HCT116 (cell line): ENCODE measurements at places on chromosomes 1 and 21.

DNA sequence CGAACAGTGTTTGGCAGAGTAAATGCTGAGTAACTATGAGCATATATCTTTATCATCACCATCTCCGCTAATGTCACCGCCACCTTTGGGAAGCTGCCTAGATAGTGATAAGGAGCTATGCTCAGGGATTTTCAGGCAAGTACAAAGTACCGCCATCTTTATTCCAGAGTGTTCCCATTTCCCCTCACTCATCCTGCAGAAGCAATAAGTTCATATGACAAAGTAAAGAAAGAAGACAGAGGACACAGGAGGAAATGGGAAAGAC lies 89.6 kb downstream of the TGFBR3 start:
- DNase-seq = no peak
- no peak overlapping the region for H3K4me3 ChIP-seq
- H3K27ac ChIP-seq = no peak overlapping the region
- H3K36me3 ChIP-seq = no peaks in the 10 kb centered on the region
- no peaks in the 10 kb centered on the region for H3K27me3 ChIP-seq
- peaks cover 14% of the 10 kb centered on the region for H3K4me1 ChIP-seq

DNA sequence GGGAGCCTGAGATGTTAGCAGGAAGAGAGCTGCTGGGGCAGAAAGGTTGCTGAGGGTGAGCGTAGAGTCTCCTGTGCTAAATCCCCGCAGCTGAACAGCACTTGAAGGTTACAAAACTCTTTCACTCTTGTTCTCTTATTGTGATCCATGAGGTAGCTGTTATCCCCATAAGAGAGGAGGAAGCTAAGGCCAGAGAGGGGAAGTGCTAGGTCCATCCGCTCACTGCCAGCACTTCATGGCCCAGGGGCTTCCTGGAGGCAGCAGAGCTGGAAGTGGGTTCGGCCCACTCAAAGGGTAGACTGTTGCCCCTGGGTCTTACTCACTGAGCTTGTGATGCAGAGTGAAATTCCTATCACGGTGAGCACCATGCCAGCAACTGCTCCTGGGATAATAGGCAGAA lies 5.6 kb downstream of the TMEM234 start:
- H3K4me3 ChIP-seq = no peak overlapping the region
- DNase-seq = no peak
- no peak overlapping the region for H3K27ac ChIP-seq

GRCh38 chr1:33860671-33861070 lies 3.2 kb upstream of the HMGB4 start:
- no peak for DNase-seq
- H3K4me3 ChIP-seq = no peak overlapping the region
- no peaks in the 10 kb centered on the region for H3K4me1 ChIP-seq
- no peak overlapping the region for H3K27ac ChIP-seq

- no peaks in the 10 kb centered on the region for H3K36me3 ChIP-seq
- no peak for DNase-seq
- H3K4me3 ChIP-seq = no peak overlapping the region
- no peak overlapping the region for H3K27ac ChIP-seq
Observed at GRCh38 chr21:27365394-27365793, 398.5 kb upstream of the ADAMTS5 start.

DNA sequence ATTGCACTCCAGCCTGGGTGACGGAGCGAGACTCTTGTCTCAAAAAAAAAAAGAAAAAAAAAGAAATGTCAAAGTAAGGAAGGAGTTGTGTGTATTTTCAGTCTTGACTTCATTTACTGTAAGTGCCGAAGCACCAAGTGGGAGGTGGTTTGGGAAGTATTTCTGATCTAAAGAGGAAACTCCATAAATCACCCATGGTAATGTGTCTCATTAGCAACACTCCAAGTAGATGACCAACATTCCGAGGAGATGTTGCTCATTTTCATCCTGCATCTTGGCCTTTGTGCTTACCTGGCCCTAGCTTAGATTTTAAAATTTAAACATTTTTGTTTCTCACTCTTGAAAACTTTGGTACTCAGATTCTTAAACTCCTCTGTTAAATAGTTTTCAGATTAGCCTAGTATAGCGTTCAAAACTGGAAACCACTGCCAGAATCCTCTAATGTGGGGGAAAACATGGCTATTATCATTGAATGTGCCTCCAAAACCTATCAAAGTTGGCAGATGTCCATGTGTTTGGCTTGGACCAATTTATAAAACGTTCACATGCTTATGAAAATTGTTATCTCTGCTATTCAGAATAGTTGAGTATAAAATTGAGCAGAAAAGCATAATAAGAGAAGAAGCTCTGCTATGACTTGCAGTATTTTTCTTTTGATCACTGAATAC lies 110.4 kb downstream of the NFIA start:
- H3K36me3 ChIP-seq = no peaks in the 10 kb centered on the region
- H3K27me3 ChIP-seq = no peaks in the 10 kb centered on the region
- no peak overlapping the region for H3K4me3 ChIP-seq
- no peak overlapping the region for H3K27ac ChIP-seq
- H3K4me1 ChIP-seq = no peaks in the 10 kb centered on the region

DNA sequence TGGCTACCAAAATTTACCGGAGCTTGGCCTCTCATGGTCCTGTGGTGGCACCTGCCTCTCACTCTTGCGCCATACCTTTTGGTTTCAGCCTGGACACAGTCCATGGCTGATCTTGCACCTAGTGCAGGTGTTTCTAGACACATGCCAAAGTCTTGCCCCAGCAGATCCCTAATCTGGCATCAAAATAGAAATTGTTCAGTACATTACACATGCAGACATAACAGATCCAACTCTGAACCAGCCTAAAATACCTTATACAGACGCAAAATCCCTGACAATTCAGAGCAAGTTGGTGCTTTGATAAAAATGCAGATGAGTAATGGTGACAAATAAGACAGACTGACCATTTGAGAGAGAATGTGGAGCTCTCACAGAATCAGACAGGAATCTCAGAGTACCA lies 44.1 kb downstream of the NGF start:
- no peaks in the 10 kb centered on the region; the same call in 1 of the 2 replicates for H3K27me3 ChIP-seq
- H3K4me3 ChIP-seq = no peak overlapping the region
- H3K4me1 ChIP-seq = no peaks in the 10 kb centered on the region
- no peak for DNase-seq
- no peaks in the 10 kb centered on the region for H3K36me3 ChIP-seq
- H3K27ac ChIP-seq = no peak overlapping the region

GRCh38 chr1:159509440-159510228 lies 26.2 kb downstream of the OR10J5 start:
- no peaks in the 10 kb centered on the region for H3K27me3 ChIP-seq
- no peak overlapping the region for H3K4me3 ChIP-seq
- DNase-seq = no peak
- H3K4me1 ChIP-seq = no peaks in the 10 kb centered on the region

DNA sequence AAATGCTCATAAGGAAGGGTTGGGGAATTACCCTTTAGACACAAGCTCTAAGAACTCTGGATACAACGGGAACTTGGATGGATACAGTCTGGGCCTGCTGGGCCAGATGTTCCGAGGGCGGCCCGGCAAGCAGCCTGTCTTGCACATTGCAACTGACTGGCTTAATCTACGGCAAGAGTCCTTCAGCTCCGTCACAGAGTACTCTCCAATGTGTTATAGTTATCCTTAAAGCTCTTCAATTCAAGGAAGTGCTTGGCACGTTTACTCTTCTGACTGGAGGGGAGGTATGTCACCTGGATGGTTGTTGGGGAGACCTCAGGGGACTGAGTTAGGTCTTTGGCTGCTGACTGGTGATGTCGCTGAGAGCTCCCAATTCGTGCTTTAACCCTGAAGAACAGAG lies 1.1 kb upstream of the CFAP141 start:
- no peaks in the 10 kb centered on the region for H3K27me3 ChIP-seq
- DNase-seq = no peak
- H3K4me1 ChIP-seq = peaks cover 13% of the 10 kb centered on the region

GRCh38 chr1:237938553-237938952 lies 47.8 kb upstream of the ZP4 start:
- no peaks in the 10 kb centered on the region for H3K36me3 ChIP-seq
- H3K4me3 ChIP-seq = no peak overlapping the region
- H3K4me1 ChIP-seq = no peaks in the 10 kb centered on the region
- no peak for DNase-seq
- no peak overlapping the region for H3K27ac ChIP-seq

- H3K27ac ChIP-seq = no peak overlapping the region
- no peaks in the 10 kb centered on the region for H3K4me1 ChIP-seq
- no peak overlapping the region for H3K4me3 ChIP-seq
- no peak for DNase-seq
- no peaks in the 10 kb centered on the region for H3K36me3 ChIP-seq
Observed at GRCh38 chr1:182206626-182207239, 145.2 kb upstream of the ZNF648 start.

DNA sequence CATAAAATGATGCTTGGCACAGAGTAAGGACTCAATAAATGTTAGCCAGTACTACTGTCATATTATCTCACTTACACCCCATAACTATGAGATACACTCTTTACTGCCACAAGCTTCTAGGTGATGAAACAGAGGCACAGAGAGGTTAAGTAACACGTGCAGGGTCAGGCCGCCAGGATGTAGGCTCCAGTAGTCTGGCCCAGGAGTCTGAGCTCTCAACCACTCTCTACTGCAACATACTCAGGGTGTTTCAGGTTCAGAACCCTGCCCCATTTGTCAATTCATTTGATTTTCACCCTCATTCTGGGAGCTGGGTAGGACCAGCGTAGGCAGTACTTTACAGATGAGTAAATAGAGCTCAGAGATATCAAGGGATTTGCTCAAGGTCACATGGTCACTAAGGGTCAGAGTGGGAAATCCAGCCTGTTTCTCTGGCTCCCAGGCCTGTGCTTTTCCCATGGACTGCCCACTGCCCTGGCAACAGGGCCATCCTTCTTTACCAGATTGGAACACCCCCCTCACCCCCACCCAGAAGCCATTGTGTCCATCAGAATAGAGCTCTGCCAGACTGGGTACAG lies 21.2 kb downstream of the IQGAP3 start:
- no peak overlapping the region for H3K27ac ChIP-seq
- DNase-seq = no peak
- H3K4me1 ChIP-seq = peaks cover 17% of the 10 kb centered on the region

GRCh38 chr1:206089341-206089740 lies 27.8 kb downstream of the AVPR1B start:
- H3K27me3 ChIP-seq = no peaks in the 10 kb centered on the region
- H3K4me3 ChIP-seq = no peak overlapping the region
- H3K27ac ChIP-seq = no peak overlapping the region
- DNase-seq = no peak
- H3K4me1 ChIP-seq = no peaks in the 10 kb centered on the region
- H3K36me3 ChIP-seq = no peaks in the 10 kb centered on the region

GRCh38 chr1:149978547-149979023 lies 31.9 kb downstream of the OTUD7B start:
- H3K4me1 ChIP-seq = peaks cover 17% of the 10 kb centered on the region
- H3K27ac ChIP-seq = no peak overlapping the region
- DNase-seq = no peak
- peaks cover 11% of the 10 kb centered on the region; the same call in 1 of the 2 replicates for H3K36me3 ChIP-seq
- no peaks in the 10 kb centered on the region for H3K27me3 ChIP-seq

DNA sequence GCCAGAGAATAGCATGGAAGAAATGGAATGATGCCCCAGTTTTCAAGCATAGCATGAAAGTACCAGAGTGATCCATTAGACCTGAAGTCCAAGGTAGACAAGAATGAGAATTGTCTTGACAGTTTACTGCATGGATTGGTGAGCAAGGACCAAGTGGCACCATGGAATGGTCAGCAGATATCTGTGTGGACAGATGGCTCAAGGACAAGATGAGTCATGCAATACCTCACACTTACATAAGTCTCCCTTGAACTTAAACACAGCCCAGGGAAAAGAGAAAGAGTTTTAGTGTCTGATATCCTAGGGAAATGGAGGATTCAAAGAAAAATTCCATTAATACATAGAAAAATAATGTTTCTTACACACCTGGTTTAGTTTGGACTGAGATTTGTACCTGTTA lies 195.2 kb downstream of the MRPL39 start:
- no peak for DNase-seq
- no peak overlapping the region for H3K27ac ChIP-seq
- H3K4me1 ChIP-seq = no peaks in the 10 kb centered on the region
- H3K36me3 ChIP-seq = no peaks in the 10 kb centered on the region
- no peaks in the 10 kb centered on the region for H3K27me3 ChIP-seq
- H3K4me3 ChIP-seq = no peak overlapping the region

DNA sequence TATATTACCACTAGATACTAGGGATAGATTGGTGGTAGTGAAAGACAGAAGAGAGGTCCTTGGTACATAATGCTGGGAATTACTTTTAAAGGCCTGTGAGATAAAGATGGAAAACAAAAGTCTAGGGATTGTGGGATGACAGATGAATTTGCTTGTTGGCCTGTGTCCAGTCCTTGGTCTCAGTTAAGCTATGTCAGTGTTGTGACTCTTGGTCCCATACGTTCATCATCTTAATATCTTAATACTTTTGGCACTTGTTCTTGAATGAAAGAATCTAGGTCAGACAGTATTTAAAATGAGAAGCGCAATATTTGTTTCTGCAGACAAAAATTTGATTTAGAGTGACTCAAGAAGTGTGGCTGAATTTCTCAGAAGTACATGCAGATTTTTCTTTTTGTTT lies 7.6 kb downstream of the RPL5 start:
- H3K4me3 ChIP-seq = no peak overlapping the region
- no peak overlapping the region for H3K27ac ChIP-seq
- H3K27me3 ChIP-seq = no peaks in the 10 kb centered on the region
- H3K36me3 ChIP-seq = peaks cover 74% of the 10 kb centered on the region
- H3K4me1 ChIP-seq = no peaks in the 10 kb centered on the region

DNA sequence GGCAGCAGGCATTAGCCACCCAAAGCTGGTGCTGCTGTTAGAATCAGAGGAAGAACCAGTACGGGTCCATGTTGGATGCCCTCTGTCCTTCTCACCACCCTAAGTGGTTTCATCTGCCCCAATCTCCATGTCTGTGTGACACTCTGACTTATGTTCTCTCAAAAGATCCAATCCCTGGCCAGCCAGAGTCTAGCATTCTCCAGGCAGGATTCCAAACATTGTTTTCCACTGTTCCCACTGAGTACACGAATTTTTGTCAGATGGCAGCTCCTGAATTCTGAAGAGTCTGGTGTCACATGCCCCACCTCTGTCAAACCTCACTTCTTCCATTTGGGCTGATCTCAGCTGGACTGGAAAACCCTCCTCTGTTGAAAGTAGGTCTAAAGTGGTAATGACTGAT lies 166.0 kb downstream of the DISC1 start:
- H3K27me3 ChIP-seq = no peaks in the 10 kb centered on the region
- DNase-seq = no peak
- no peaks in the 10 kb centered on the region for H3K4me1 ChIP-seq
- no peaks in the 10 kb centered on the region for H3K36me3 ChIP-seq
- no peak overlapping the region for H3K27ac ChIP-seq

- no peaks in the 10 kb centered on the region for H3K36me3 ChIP-seq
- H3K27ac ChIP-seq = no peak overlapping the region
- no peak for DNase-seq
Observed at GRCh38 chr1:246367041-246367440, 140.0 kb downstream of the SMYD3 start.

- no peak overlapping the region for H3K4me3 ChIP-seq
- H3K36me3 ChIP-seq = no peaks in the 10 kb centered on the region
- H3K4me1 ChIP-seq = peaks cover 6% of the 10 kb centered on the region; the same call in 1 of the 2 replicates
- no peak for DNase-seq
- H3K27ac ChIP-seq = no peak overlapping the region
Observed at GRCh38 chr1:18996548-18997177, 40.2 kb upstream of the IFFO2 start.

- no peaks in the 10 kb centered on the region for H3K27me3 ChIP-seq
- H3K4me1 ChIP-seq = peaks cover 34% of the 10 kb centered on the region
- peak overlapping the region; percentile 79 for H3K27ac ChIP-seq
- peak overlapping the region; percentile 11 for H3K4me3 ChIP-seq
- DNase-seq = peak; percentile 71
Observed at GRCh38 chr1:199272628-199273086, 633.8 kb downstream of the PTPRC start.

- no peak overlapping the region for H3K27ac ChIP-seq
- H3K36me3 ChIP-seq = no peaks in the 10 kb centered on the region
- no peaks in the 10 kb centered on the region for H3K27me3 ChIP-seq
- H3K4me3 ChIP-seq = no peak overlapping the region
- no peaks in the 10 kb centered on the region for H3K4me1 ChIP-seq
Observed at GRCh38 chr1:184425449-184426277, 38.8 kb downstream of the C1orf21 start.
